ENCODE measurements at places on chromosomes 7 and 10.
A peak's percentile ranks its signal among the peaks of the same experiment; 100 is the strongest.

DNA sequence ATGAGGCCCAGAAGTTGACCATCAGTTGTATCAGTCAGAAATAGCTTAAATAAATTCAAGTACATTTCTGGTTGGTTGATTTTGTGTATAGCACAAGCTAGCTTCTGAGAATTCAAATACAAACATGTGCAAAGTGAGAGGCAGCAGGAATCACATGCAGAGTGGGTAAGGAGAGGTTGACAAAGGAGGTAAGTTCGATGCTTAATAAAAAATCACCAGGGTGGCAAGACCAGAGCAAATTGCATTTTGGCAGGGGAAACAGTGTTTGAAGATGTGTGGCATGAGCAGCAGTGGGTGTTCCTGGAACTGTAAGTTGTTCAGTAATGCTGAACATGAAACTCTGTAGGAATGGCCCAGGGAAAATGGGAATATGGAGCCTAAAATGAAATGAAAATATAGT, 52.6 kb downstream of the GNAI1 start:
- DNase-seq, result no peak

GRCh38 chr7:26964156-26964808, 99.9 kb upstream of the SKAP2 start:
- no peak for DNase-seq

GRCh38 chr10:128626397-128627000, 500.3 kb upstream of the MKI67 start:
- no peak for DNase-seq

- no peak for DNase-seq
Measured at GRCh38 chr7:65975814-65976445, 6.1 kb downstream of the GUSB start.

- DNase-seq, result no peak
Measured at GRCh38 chr7:100673942-100674410, 436 bp downstream of the GNB2 start.

DNA sequence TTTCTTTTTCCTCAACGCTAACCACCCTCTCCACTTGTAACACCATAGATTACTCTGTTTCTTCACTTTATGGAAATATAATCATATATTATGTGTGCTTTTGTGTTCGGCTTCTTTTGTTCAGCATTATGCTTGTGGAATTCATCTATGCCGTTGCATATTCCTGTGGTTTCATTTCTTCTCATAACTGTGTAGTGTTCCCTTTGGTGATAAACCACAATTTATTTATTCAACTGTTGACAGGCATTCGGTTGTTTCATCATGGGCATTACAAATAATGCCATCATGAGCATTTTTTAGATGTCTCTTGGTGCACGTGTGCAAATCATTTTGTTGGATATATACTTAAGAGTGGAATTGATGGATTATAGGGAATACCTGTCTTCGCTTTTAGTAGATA, 12.1 kb downstream of the AVL9 start:
- no peak for DNase-seq

DNA sequence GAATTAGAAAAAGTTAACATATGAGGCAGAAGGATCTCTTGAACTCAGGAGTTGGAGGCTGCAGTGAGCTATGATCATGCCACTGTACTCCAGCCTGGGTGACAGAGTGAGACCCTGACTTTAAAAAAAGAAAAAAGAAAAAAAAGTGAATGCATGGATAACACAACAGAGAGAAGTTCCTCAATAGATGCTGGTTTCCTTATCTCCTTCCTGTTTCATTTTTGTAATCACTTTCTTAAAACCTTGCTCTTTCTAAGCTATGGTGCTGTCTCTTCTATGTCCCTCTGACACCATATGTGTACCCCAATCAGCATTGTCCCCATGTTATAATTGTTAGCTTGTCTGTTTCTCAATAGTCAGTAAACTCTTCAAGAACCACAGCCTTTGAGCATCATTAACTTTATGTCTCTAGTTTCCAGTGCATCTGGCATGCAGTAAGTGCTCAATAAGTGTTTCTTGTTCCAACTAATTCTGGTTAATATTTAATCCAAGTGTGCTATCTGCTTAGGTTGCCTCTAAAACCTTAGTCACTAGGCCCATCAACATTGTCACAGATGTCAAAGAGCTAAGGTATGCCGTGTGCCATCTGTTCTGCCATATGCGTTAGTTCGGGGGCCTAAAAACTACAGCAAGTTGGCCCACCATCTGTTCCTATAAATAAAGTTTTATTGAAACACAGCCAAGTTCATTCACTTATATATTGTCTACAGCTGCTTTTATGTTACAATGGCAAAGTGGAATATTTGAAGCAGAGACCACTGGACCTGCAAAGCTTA, 36.2 kb downstream of the MPP7 start:
- DNase-seq, result peak; percentile 49

- DNase-seq, result no peak
Measured at GRCh38 chr10:100743626-100744135, 1.7 kb upstream of the PAX2 start.

GRCh38 chr7:103079836-103080235, 4.9 kb downstream of the ARMC10 start:
- DNase-seq, result no peak

GRCh38 chr7:91771394-91771793, 109.1 kb downstream of the MTERF1 start:
- no peak for DNase-seq

DNA sequence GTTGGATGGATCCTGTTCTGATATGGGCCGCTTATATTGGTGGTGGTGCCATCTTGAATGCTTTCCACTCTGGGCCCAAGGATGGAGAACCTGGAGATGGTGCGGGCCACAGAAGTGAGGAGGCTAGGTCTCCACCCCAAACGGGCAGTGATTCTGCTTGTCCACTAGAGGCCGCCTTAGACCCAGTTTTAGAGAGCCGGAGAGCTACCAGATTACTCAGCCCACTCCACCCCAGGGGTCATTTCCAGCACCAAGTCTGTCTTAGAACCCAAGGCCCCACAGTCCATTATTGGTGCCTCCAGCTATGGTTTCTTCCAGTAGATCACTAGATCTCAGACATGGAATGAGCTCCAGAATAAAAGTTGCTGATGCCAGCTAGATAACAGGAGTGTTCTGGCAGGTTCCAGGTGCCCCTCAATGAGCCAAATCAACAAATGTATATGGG, 11.8 kb upstream of the CAMK2G start:
- DNase-seq, result no peak

- no peak for DNase-seq
Measured at GRCh38 chr7:39386718-39387117, 179.5 kb upstream of the YAE1 start.

DNA sequence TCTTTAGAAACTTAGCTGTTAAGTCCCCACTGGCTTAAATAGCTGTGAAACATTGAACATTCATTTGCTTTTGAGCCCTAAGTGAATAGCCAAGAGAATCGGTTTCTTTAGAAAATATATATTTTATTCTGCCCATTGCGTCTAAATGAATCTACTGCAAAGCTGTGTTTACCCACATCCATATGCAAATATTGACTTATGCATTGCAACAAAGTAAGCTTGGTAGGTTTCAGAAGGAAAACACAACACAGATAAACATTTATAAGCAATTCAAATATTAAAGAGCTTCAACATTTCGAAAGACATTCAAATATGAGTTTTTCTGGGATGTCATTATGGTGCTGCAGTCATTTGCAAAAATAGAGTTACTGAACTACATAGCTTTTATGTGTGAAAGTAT, 257.3 kb downstream of the SH2D4B start:
- DNase-seq, result no peak

GRCh38 chr10:93553482-93554315, 12.8 kb upstream of the FFAR4 start:
- no peak for DNase-seq

- no peak for DNase-seq
Measured at GRCh38 chr7:25105911-25106310, 19.1 kb downstream of the CYCS start.

DNA sequence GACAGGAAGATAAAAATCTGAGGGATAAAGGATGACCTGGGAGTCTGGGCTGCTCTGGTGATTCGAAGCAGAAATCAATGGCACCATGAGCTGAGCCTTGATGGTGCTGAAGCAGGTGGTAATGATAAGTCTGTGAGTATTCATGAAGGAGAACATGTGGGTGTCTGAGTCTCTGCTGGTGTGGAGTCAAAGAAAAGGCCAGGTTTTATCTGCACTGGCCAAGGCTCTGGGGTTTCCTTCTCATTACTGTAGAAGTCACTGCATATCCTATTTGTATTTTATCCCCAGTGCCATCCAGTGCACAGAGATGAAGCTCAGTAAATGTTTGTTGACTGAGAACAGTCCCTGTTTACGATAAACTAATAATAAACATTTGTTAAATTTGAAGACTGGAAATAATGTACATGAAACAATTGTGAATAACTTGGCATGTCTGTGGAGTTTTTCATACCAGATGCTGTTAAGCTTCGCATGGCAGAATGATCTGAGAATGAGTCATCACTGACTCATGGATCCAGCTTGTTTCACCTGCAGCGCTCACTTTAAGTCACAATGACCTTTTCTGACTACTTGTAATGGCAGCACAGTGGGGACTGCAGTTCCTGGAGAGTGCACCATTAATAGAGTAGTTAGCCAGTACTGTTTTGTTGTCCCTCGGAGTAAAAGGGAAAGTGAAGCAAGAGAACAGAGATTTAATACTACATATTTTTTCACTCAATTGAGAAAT, 538.5 kb downstream of the HTR7 start:
- no peak for DNase-seq

DNA sequence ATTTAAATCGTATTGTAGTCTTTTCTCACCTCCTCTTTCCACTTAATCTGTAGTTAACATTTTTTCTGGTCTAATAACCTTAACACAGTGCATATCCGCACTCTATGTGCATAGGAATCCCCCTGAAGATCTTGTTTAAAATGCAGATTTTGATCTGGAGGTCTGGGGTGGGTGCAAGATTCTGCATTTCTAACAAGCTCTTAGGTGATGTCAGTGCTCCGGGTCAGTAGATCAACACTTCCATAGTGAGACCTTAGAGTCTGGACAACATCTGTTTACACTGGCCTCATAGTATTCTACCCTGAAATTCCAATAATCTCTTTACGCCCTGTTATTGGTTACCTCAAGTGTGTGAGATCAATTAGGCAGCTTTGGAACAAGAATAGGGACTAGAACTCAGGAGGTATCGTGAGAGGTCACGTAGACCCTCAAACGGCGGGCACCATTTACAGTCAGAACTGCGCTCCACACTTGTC, 434 bp upstream of the PLEKHA8 start:
- peak; percentile 41 for DNase-seq

DNA sequence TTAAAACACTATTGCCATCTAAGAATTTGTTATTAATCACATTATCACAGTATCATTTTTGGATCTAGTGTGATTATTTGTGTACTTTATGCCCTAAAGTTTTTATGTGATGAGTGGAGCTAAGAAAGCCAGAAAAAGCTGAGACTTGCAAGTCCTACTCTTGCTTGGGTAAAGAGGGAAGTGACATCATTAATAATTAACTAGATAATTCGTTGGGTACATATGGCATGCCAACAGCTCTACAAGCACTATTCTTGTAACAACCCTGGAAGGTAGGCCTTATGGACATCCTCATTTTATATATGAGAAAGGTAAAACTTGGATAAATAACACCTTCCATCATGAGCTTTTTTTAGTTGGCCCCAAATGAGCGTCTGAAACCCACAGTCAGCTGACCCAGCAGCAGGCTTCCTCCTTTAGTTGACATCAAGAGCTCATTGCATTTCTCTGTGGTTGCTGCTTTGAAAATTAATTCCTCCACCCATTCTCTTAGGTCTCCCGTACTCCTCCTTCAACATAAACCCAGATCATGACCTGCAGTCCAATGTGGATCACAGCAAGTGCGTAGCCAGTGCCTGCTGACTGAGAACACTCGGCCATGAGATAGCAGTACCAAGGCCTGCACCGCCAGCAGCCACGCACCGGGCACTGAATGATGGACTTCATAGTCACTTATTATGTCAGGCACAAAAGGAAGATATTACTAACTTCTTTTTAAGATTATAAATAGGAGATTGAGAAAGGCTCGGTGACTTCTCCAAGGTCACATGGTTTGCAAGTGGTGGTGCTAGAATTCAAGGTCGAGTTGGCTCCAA, 292.0 kb upstream of the AOAH start:
- no peak for DNase-seq

GRCh38 chr10:49313501-49314070, 14.6 kb downstream of the C10orf71 start:
- no peak for DNase-seq

- no peak for DNase-seq
Measured at GRCh38 chr7:18647582-18647981, 152.0 kb downstream of the HDAC9 start.

GRCh38 chr7:134618756-134619530, 27.7 kb upstream of the BPGM start:
- no peak for DNase-seq

- DNase-seq, result no peak
Measured at GRCh38 chr7:108360058-108360800, 96.0 kb downstream of the NRCAM start.

DNA sequence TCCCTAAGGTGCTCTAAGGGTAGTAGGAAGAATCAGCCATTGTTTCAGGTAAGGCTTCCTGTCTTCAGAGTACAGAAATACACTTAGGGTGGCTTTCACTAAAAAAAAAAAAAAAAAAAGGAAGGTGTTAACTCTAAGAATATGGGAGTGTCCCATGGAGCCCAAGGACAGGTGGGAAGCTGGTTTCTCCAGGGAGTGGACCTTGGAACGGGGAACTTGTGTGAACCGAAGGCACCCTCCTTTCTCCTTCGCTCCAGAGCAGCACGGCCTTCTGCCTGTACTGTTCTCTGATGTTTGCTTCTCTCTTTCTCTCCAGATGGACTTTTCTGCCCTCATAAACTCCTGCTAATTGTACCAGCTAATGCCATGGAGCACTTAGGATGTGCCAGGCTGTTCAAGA, 6.2 kb downstream of the OPALIN start:
- DNase-seq, result no peak

DNA sequence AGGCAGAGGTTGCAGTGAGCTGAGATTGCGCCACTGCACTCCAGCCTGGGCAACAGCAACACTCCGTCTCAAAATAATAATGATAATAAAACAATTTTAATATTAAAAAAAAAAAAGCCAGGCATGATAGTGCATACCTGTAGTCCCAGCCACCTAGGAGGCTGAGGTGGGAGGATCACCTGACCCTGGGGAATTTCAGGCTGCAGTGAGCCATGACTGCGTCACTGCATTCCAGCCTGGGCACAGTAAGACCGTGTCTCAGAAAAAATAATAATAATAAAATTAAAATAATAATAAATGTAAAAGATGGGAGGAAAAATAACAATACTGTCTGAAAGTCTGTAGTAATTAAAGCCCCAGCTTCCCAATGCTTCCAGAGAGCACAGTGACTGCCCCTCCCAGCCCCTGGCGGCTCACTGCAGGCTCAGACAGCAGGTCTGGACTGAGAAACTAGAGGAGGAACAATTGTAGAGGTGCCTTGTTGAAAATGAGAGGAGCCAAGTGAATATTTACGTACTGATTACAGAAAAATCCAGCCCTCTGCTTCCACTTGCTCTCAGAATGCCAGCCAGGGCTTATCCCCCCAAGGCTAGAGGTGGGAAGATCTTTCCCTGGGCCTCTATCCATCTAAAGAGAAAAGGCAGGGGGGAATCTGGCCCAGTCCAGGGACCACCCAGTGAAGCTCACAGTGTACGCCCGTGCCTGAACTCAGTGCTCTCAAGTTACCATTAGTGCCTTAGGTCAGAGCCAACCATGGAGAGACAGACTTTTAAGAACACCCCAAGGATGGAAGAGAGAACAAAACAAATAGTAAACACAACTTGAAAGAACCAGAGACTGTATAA, 112.8 kb downstream of the PARD3 start:
- no peak for DNase-seq
